ENCODE measurements at places on chromosomes 1 and 21. TPM values are rescaled to one million over a fixed set of nuclear protein-coding genes. Genes with fewer than 3 reads are reported as not detected.

Gene GPBP1L1
- 83.4 TPM for polyA plus RNA-seq

Gene LRRC71
- polyA plus RNA-seq: not detected

Gene SLC22A15
- 2.0 TPM for polyA plus RNA-seq

Gene DFFA
- polyA plus RNA-seq: 37.5 TPM

Gene ETV3
- 4.7 TPM for polyA plus RNA-seq

Gene FCRL6
- polyA plus RNA-seq: 2.1 TPM

Gene EFNA1
- polyA plus RNA-seq: not detected

Gene GNG4
- not detected for polyA plus RNA-seq

Gene SHISAL2A
- 17.6 TPM for polyA plus RNA-seq

Gene CSRP1
- 53.4 TPM for polyA plus RNA-seq

Gene CD2
- polyA plus RNA-seq: 6.6 TPM

Gene SLFNL1
- polyA plus RNA-seq: 0.20 TPM

Gene SLC1A7
- not detected for polyA plus RNA-seq

Gene LEMD1
- polyA plus RNA-seq: not detected

Gene ZSWIM5
- 0.14 TPM for polyA plus RNA-seq

Gene PAPPA2
- not detected for polyA plus RNA-seq

Gene HPCA
- polyA plus RNA-seq: not detected

Gene PLEKHN1
- polyA plus RNA-seq: 0.14 TPM

Gene CD244
- 1.6 TPM for polyA plus RNA-seq

Gene S100A7
- polyA plus RNA-seq: not detected

Gene TPR
- 64.2 TPM for polyA plus RNA-seq

Gene FABP3
- polyA plus RNA-seq: not detected

Gene GSTM1
- not detected for polyA plus RNA-seq

Gene ADAM30
- polyA plus RNA-seq: not detected

Gene NUAK2
- polyA plus RNA-seq: 91.9 TPM

Gene RHD
- polyA plus RNA-seq: 0.19 TPM

Gene VANGL2
- polyA plus RNA-seq: not detected

Gene HSD3B1
- polyA plus RNA-seq: not detected

Gene MXRA8
- not detected for polyA plus RNA-seq

Gene SH2D1B
- polyA plus RNA-seq: 0.26 TPM

Gene DMBX1
- polyA plus RNA-seq: not detected

Gene TNNI3K
- polyA plus RNA-seq: not detected

Gene PLA2G2F
- polyA plus RNA-seq: not detected

Gene AVPR1B
- not detected for polyA plus RNA-seq

Gene OR2W3
- polyA plus RNA-seq: 0.91 TPM

Gene FMO2
- polyA plus RNA-seq: not detected

Gene REN
- polyA plus RNA-seq: not detected

Gene ECM1
- 0.11 TPM for polyA plus RNA-seq

Gene OLIG2
- polyA plus RNA-seq: not detected

Gene LCE2A
- not detected for polyA plus RNA-seq

Gene WNT9A
- polyA plus RNA-seq: not detected

Gene AUNIP
- not detected for polyA plus RNA-seq

Gene MYOC
- polyA plus RNA-seq: not detected

Gene AMY1C
- polyA plus RNA-seq: not detected

Gene NUP210L
- not detected for polyA plus RNA-seq

Gene S100A2
- polyA plus RNA-seq: not detected

Gene SMPDL3B
- polyA plus RNA-seq: not detected

Gene LAPTM5
- 1,002 TPM for polyA plus RNA-seq
